ENCODE measurements at places on chromosomes 1 and 21. TPM values are rescaled to one million over a fixed set of nuclear protein-coding genes. Genes with fewer than 3 reads are reported as not detected.

- ATAC-seq, result no peak
These were observed 11.7 kb downstream of the RIMKLA start for GRCh38 chr1:42392255-42392654.

GRCh38 chr1:240031009-240031408 is 60.7 kb upstream of the FMN2 start:
- ATAC-seq, result no peak

The CELA2A gene
- total RNA-seq, result 0.36 TPM

The CA6 gene
- total RNA-seq, result not detected

The LCE1D gene
- total RNA-seq, result not detected

The AQP10 gene
- not detected for total RNA-seq

DNA sequence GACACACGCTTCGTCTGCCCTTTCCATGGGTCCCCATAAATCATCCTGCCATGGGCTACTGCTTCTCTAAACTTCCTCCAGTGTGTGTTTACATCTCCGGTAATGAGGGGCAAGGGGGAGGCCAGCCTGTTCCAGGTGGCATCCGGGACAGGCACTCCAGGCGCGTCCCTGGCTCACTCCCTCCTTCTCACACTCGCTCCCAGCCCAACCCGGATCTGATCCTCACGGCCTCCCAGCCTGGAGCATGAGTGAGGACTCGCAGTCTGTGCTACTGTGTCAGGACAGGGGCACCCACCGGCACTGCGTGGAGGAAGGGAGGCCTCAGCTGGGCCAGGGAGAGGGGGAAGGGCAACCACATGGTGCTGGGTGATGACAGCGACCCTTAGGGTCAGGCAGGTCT is 225.4 kb downstream of the TRABD2B start:
- no peak for ATAC-seq

GRCh38 chr1:171576144-171576543 is 45.9 kb upstream of the MYOCOS start:
- ATAC-seq, result peak; percentile 48

The TNNI3K gene
- not detected for total RNA-seq

DNA sequence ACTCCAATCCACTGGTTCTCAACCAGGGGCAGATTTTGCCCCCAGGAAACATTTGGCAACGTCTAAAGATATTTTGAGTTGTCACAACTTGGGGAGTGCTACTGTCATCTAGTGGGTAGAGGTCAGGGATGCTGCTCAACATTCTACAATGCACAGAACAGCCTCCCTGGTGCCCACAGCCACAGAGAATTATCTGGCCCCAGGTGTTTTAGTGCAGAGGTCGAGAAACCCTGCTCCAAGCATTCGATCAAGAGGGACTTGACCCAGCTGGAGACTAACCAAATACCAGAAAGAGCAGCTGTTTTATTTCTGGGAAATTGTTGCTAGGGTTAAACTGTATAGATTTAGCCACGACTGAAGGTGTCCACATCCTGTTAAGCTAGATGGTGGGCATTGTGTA is 19.2 kb downstream of the CD247 start:
- no peak for ATAC-seq

DNA sequence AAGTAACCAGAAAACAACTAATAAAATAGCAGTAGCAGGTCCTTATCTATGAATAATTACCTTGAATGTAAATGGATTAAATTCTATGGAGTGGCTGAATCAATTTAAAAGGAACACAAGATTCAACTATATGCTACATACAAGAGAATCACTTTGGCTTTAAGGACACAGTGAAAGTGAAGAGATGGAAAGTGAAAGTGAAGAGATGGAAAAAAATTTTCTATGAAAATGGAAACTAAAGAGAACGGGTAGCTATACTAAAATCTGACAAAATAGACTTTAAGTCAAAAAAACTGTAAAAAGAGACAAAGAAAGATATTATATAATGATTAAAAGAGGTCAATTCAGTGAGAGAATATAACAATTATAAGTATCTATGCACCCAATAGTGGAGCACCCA is 54.7 kb downstream of the C1orf185 start:
- no peak for ATAC-seq

The SPATA45 gene
- total RNA-seq, result not detected

DNA sequence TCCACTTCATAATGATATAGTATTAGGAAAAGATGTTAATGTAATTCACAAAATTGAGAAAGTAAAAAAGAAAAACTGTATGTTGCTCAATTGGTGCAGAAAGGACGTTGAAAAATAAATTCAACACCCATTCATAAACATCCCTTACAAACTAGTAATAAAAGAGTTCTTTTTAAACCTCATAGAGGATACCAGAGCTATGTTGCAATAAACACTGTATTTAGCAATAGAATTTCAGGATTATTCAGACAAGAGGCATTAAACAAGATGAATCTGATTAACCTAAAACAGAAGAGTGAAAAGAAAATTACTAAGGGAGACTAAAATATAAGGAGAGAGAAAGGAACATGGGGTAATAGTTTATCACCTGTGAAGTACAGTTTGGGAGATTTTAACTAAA is 154.8 kb downstream of the NTPCR start:
- no peak for ATAC-seq

The FAM72C gene
- 2.8 TPM for total RNA-seq

- ATAC-seq, result no peak
These were observed 2.9 kb upstream of the FOXO6 start for GRCh38 chr1:41358131-41359021.

DNA sequence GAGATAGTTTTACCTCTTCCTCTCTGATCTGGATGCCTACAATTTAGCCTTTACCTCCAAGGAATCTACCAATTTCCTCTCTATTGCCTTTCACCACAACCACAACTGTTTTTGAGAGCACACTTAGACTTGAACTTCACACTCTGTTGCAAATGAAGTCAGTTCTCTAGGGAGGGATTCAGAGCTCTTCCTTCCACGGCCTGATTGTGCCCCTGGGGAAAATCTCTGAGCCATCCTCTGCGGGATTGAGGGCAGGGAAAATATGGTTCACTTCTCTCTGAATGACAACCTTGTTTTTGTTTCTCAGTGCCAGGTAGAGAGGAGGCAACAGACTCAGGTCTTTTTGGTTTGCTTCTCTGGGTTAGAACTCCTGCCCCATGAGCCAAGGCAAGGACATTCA is 35.4 kb upstream of the BCL10 start:
- ATAC-seq, result no peak

The FHAD1 gene
- total RNA-seq, result 0.32 TPM

DNA sequence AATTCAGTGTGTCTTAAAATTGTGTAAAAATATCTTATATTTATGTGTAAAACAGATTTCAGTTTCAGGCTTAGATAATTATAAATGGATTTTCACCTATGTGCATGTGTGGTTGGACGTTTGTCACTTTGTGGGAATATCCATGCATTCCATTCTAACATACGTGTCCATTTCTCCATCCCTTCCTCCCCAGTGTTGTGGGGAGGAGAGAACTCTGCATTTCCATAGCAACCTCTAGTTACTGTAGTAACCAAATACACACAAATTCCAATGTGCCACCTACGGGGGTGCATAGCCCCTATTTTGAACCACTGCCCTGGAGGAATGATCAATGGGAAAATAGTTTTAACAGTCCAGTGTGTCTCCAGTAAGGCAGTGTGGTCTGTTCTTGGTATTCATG is 79.0 kb downstream of the RASAL2 start:
- ATAC-seq, result no peak

DNA sequence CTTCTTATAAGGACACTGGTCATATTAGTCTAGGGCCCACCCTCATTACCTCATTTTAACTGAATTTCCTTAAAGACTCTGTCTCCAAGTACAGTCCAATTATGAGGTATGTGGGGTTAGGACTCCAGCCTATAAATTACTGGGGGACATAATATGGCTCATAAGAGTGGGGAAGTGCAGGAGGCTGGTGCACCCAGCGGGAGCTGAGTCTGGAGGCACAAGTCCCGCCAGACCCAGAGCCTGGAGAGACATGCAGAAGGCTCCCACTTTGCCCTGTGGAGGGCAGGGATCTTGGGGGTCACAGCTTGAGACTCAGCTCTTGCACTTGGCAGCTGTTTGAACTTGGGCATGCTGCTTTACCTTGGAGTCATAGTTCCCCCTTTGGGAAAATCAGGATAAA is 250.4 kb downstream of the RHOU start:
- no peak for ATAC-seq

The DNTTIP2 gene
- 48.5 TPM for total RNA-seq

DNA sequence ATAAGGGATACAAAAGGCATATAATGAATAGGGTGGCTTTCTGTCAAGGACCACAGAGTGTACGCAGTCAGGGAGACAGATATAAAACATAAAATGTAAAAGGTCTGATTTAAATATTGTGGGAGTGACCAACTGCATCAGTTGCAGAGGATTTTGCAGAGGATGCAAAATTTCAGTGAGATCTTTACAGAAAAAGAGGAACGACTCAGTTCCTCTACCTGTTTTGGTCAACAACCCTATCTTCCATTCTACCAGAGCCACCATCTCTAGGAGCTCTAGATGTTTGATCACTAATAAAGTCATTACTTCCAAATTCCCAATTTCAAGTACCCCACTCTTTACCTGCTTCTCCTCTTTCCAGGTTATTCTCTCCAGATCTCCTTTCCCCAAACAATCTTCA is 16.5 kb downstream of the SOD1 start:
- no peak for ATAC-seq

The SPATA46 gene
- total RNA-seq, result not detected

- no peak for ATAC-seq
These were observed 22.6 kb downstream of the RPRD2 start for GRCh38 chr1:150386592-150386991.

- ATAC-seq, result no peak
These were observed 21.2 kb downstream of the CEP170 start for GRCh38 chr1:243233908-243234307.

- ATAC-seq, result peak; percentile 78
These were observed 42.2 kb upstream of the LYST start for GRCh38 chr1:235908742-235909520.

DNA sequence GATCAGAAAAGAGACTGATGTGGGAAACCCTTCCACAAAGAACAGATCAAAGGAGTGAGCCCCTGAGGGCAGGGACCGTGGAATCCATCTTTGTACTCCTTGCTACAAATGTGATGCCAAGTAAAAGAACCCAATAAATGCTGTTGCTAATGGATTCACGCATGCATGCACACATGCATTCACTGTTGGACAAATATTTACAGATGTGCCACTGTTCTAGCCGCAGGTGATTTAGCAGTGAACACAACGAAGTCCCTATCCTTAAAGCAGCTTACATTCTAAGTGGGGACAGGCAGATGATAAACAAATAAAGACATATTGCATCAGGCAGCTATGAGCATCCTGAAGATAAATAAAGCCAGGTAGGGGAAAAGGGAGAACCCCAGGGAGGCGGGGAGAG is 67.8 kb downstream of the ITPKB start:
- ATAC-seq, result no peak

DNA sequence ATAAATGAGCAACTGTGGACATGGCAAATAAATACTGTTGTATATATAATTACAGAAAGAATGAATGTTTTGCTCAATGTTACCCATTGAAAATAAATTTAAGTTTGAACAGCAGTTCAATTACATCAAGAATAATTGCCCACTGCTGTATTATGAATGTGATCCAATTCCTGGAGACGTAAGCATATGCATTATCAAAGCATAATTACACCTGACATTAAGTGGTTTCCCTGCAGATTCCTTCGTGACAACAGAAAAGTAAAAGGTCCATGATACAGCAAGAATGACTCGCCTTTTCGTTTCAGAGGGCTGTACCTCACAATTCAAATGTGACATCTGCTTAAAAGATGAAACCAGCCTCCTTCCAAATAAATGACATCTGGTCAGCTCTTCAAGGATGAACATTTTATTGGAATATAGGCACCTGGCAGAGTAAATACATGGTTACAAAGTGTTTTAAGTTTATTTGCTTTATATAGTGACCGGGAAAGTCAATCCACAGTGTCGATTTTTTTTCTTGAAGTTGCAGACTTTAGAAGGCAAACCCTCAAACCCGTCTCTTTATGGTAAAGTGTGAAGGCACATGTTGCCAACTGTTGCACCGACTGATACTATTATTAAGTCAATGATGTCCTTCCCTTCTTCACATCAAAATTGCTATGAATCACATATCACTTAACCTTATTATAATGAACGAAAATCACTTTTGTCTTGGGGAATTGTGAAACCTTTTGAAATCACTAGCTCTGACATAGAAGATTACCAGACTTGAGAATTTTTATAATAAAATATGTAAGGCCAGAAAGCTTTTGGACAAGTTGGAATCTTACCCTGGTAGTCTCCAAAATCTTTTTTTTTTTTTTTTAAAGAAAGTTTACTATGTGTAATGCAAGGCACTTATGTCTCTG is 36.2 kb upstream of the EDEM3 start:
- ATAC-seq, result no peak

The PCSK9 gene
- total RNA-seq, result 18.3 TPM

GRCh38 chr1:37763791-37764413 is 1.0 kb downstream of the EPHA10 start:
- ATAC-seq, result no peak

The MTARC1 gene
- 6.1 TPM for total RNA-seq

DNA sequence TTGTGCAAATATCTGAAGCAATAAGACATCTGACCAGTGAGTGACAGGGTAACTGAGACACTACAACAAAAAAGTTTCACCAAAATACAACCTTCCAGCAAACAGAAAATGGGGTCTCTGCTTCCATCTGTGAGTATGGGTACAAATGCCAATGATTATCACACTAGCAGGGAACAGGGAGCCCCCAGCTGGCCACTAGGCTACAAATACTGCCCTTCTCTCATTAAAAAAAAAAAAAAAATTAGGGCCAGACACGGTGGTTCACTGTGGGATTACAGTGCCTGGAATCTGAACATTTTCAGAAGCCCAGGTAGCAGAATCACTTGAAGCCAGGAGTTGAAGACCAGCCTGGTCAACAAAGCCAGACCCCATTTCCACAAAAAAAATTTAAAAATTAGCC is 48.4 kb upstream of the EDARADD start:
- no peak for ATAC-seq

GRCh38 chr1:188444526-188444925 is 1615.8 kb downstream of the PLA2G4A start:
- no peak for ATAC-seq

- no peak for ATAC-seq
These were observed 3.3 kb downstream of the RGS16 start for GRCh38 chr1:182600745-182601415.

GRCh38 chr1:230143534-230143933 is 76.5 kb downstream of the GALNT2 start:
- no peak for ATAC-seq

DNA sequence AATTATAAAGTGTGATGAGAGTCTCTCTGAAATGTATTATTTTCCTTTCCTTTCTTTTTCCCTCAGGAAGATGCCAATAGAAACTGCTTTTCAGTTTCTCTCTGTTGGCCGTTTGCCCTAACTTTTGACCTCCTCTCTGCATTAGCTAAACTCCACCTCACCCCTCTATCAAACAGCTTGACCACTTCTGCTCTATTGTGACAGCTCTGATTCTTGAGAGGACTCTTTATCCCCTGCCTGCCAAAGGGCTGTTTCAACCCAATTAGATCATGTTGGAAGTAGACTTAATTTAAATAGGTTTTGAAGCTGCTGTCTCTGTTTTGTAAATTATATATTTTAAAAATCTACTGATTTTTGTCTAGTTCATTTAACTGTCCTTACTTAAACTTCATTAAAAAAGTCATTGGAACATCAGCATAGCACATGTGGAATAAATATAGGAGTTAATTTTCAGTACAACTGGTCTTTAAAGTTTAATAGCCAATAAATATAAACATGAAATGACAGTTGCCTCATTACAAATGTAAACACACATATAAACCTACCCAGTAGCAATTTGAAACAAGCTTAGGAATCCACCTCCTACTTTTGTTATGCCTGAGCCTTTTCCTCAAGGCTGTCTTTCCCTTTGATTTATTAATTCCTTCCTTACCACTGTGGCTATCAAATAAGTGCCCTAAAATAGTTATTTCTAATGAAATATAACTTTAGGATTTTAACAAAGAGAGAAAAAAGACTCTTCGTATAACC is 152.0 kb downstream of the CHRM3 start:
- no peak for ATAC-seq

The HES4 gene
- total RNA-seq, result 15.7 TPM

All from esophagus mucosa (tissue), 1 donor.